ENCODE measurements at places on chromosomes 5 and 9.

DNA sequence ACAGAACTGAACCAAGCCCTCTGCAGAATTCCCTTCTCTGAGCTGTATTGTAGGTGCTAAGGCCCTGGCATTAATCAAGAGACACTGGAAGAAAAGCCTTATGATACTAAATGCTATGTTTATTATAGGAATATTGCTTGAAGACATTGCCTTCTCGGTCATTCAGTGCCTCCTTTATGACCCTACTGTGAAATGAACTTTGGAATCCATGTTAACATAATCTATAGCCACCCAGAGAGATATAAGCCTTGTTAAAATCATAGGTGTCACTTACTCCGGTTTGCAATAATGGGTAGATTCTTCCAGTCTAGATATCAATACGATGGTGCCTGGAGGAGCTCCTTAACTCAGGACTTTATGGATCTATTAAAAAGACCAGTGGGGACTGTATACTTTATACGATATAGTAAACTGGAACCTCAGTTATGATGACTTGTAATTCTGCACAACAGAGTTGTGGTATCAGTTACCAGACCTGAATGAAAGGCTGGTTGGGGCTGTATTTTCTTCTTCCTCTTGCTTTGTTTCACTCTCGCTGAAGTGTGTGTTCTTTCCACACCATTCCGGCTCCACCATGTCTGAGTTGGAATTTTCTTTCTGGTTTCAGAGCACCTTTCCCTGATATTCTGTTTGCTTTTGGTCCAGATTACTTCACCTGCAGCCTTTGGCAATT, 154.5 kb downstream of the DROSHA start:
- DNase-seq = no peak

- DNase-seq = no peak
These were observed 5.5 kb upstream of the CEP120 start for GRCh38 chr5:123428521-123429220.

DNA sequence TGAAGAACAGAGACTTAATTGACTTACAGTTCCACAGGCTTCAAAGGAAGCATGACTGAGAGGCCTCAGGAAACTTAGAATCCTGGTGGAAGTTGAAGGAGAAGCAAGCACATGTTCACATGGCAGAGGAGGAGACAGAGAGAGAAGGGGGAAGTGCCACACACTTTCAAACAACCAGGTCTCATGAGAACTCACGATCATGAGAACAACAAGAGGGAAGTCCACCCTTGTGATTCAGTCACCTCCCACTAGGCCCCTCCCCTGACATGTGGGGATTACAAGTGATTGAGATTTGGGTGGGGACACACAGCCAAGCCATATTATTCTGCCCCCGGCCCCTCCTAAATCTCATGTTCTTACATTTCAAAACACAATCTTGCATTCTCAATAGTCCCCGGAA, 19.5 kb downstream of the NR3C1 start:
- no peak for DNase-seq

DNA sequence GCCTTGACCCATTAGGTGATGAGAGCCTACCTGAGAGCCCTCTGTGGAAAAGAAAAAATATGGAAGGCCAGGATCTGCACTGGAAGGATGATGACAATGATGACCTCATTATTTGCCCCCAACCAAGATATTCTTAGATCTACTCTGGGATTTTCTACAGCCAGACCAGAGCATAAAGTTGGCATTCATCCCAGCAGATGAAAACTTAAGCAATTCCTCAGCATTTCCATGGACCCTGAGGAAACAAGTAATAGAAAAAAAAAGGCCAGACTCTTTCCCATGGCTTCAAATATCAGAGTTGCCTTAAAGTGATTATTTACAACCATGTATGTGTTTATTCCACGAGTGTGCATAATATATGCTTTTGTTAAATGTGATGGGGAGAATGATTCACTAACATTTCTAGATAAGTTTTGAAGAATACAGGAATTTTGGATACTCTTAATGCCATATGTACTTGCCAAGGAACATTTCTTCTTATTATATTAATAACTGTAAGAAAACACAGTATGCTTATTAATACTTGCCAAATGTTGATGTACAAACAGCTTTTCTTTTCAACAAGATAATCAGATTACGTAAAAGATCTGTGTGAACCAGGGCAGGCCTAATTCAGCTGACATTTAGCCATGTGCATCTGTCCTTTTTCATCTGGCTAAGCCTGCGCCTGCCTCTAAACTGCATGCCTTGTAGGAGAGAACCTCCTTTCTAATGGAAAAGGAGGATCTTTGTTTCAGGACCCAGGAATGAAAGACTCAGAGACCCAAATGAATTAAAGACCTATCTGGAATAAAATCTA, 94.8 kb downstream of the ARRDC3 start:
- peak; percentile 73 for DNase-seq
